Stimulated activated CD4-positive, alpha-beta T cell treated with anti-CD3 and anti-CD28 coated beads, Interleukin-15, amount 100 ng/mL, for 48 hours (primary cell): ENCODE measurements at places on chromosomes 4 and X.

DNA sequence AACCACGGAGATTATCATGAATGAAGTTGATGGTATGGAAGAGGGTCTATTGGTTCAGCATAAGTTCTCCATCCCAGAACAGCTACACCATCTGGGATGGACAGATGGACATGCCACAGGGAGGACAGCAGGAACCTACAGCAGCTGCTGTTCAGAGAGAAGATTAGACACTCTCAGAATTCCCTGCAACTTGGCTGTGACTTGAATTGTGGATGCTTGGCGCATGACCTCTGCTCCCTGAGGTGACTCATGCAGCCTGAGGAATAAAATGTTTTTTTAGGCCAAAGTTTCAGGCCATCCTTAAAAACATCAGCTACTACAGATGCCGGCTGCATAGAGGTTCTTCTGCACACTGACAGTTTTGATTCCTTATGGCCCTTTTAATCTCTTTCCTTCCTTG is 97.3 kb downstream of the RS1 start:
- DNase-seq, result no peak

GRCh38 chr4:87053802-87054767 is 119.3 kb downstream of the AFF1 start:
- DNase-seq, result no peak

GRCh38 chrX:69149466-69150280 is 15.6 kb downstream of the PJA1 start:
- no peak for DNase-seq

DNA sequence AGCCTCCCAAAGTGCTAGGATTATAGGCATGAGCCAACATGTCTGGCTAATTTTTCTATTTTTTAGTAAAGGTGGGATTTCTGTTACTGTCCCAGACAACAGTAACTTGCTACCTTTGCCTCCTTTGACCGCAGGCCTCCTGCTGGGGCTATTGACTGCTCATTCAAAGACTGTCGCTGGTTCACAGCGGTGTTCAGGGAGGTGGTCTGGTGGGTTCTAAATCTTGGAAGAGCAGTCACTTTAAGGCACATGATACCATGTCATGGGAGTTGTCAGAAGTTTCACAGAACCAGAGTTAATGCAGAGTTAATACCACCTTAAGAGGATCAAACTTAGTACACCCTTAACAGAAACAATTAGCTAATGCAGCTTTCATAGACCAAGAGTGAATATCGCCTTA is 3.8 kb downstream of the ASMT start:
- DNase-seq, result no peak

DNA sequence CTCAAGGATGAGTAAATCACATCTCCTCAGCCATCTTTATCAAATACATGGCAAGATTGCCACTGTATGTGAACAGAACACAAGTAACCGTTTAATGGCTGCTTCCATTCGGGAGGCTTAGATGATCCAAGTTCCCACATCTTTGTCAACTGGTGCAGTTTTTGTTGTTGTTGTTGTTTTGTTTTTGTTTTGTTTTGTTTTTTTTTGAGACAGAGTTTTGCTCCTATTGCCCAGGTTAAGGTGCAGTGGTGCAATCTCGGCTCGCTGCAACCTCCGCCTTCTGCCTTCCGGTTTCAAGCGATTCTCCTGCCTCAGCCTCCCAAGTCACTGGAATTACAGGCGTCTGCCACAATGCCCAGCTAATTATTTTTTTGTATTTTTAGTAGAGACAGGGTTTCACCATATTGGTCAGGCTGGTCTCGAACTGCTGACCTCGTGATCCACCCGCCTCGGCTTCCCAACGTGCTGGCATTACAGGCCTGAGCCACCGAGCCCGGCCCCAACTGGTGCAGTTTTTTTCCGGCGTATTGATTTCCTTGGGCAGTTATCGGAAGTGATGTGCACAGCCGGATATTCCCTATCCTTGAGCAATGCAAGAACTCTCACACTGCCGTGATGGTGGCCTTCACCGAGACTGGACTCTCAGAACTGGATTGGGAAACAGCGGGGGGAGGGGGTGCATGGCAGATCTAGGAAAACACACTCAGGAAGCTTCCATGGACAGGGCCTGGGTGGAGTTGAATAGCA is 29.2 kb upstream of the TRIM2 start:
- DNase-seq, result no peak

DNA sequence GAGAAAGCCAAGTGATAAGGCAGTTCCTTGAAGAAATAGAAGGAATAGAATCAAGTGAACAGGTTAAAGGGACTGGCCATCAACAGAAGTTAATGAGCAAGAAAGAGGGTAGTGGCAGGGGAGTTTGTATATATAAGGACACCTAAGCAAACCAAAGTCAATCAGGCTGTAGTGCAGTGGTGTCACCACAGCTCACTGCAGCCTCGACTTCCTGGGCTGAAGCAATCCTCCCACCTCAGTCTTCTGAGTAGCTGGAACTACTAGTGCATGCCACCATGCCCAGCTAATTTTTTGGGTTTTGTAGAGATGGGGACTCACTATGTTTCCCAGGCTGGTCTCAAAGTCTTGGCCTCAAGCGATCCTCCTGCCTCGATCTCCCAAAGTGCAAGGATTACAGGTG is 15.9 kb downstream of the ACOT9 start:
- no peak for DNase-seq

DNA sequence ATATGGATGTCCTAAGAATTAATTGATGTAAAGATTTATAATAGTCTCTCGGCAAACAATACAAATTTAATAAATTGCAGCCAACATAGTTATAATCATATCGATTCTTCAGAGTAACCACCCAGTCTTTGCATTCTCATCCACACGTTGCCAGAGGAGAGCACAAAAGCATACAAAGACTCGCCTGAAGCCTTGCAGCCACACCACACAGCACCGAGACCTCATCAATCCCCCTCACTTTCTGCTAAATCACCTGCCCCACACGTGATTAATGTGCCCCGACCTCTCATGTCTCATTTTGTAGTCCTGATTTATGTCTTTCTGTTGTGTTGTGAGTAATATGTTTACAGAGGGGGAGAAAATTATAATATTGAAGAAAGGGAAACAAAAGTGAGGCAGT is 510.4 kb downstream of the TRIML1 start:
- no peak for DNase-seq

- no peak for DNase-seq
These were observed 42.7 kb downstream of the NHSL2 start for GRCh38 chrX:71953391-71953790.

DNA sequence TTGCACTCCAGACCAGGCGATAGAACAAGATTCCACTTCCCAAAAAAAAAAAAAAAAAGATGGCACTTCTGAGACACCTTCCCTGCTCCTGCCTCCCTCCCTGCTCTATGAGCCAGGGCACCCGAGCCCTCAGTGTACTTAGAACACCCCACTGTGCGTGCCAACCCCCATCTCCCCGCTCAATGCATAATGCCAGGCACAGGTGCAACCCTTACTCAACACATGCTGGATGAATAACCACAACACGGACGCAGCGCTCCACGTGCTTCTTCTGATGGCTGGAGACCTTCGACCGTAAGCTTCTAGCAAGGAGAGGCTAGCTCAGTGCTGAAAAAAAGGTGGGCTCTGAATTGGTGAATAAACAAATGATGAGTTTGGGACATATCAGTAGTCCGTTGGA is 19.9 kb upstream of the IRAK1 start:
- DNase-seq, result no peak

- DNase-seq, result no peak
These were observed 275.7 kb upstream of the RASGEF1B start for GRCh38 chr4:81747242-81747930.
